ENCODE measurements at places on chromosomes 3 and 15.

GRCh38 chr15:88897456-88898194 lies 2.3 kb upstream of the HAPLN3 start:
- peak; percentile 53 for DNase-seq

- DNase-seq = no peak
Measured at GRCh38 chr3:170205302-170205701, 16.9 kb upstream of the PRKCI start.

GRCh38 chr3:145259166-145259880 lies 901.7 kb downstream of the PLOD2 start:
- DNase-seq = no peak

DNA sequence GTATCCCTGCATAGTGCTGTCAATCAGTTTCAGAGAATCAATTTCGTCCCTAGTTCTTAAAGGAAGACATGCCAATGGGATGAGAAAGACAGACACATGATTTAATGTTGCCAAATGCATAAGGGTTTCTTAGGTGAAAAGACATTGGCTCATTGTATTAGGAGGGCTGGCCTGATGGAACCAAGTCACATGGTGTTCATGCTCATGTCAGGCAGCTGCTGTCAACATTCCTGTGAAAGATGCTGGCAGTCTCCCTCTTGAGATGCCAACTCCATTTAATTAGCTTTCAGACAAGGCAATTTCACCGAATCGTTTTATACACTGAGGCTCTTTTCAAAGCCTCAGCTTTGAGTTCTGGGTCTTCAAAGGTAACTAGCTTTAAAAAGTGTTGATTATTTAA lies 16.1 kb upstream of the IL1RAP start:
- DNase-seq = no peak

- no peak for DNase-seq
Measured at GRCh38 chr15:47412136-47412535, 305.2 kb upstream of the SEMA6D start.

GRCh38 chr3:35639254-35640186 lies at the start of gene ARPP21:
Gene ARPP21, plus strand, starts transcription at chr3:35639525. Its CDS starts 42,227 bp downstream, at chr3:35681752.
- peak; percentile 24 for DNase-seq

DNA sequence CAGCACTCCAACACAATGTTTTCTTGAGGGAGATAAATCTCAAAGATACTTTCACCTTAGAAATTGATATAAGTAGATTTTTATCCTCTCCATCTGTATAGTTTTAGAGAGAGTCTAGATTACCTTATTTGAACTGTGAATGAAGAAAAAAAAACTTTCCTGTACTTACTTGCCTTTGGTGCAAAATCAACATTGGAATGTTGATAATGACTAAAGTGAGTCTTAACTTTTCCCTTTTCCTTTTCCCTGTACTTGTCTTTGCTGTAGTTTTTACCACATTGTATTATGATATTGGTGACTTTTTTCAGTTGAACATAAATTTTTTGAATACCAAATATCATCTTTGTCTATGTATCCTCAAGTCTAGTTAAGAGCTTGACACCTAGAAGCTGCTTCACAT lies 6.7 kb downstream of the ALCAM start:
- DNase-seq = no peak

DNA sequence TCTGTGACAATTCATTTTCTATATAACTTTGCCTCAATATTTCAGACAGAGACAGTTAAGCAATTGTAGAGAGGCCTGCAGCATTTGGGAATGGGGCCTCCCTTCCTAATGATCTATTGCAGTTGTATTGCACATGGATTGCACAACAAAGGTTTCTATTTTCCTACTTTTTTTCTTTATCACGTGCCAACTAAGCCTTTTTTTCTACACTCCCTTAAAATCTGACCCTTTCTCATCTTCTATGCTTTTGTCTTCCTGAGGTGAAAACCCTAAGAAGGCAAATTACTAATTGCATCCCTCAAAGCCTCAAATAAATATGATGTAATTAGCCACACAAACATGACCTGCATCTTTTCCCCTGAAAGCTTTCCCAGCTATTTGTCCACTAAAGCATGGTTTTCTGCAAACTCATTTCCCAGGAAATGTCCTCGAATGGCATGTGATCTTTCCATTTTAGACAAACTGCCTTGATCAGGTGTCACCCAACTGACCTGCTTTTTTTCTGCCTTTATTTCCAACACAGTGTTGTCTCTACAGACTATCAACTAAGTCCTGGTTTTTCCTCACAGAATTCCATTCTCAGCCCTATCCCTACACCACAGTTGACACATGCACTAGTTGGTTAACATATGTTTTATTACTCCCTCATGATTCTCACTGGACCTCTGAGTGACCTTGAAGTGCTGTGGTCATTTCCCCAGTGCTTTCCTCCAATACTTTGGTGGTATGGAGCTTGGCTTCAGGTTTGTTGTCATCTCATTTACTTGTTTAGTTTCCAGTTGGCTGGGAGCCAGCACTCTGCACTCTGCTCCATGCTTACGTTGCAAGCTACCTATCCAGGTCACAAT lies 31.9 kb upstream of the TSC22D2 start:
- no peak for DNase-seq

GRCh38 chr3:187012609-187013051 lies 82.3 kb downstream of the ST6GAL1 start:
- no peak for DNase-seq

- peak; percentile 21 for DNase-seq
Measured at GRCh38 chr3:9732080-9732739, 675 bp downstream of the BRPF1 start.

GRCh38 chr3:188931531-188931930 lies 240.2 kb upstream of the TPRG1 start:
- DNase-seq = no peak

DNA sequence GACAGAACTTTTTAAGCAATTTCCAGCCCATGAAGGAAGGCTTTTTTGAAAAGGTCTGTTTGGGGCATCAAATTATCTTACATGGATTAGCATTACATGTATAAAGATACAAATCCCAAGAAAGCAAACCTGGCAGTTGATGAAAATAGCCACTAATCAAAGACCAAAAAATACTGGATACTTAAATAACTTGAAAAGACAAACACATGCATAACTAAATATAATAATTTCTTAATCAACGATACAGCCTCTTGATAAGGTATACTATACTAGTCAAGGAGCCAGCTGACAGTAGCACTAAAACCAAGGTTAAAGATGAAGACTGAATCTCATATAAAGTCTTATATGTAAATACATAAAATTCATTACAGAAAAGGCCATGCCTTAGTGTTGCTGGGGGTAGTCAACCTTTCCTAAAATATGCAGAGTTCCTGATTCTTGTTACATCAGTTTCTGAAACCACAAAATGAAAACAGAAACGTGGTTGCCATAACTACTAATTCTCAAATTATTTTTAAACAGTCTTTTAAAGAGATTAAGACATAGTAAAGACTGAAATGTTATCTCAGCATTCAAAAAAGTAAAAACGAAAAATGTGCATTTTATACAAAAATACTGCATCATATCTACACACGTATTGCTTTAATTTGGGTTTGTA lies 2.0 kb downstream of the ANKRD28 start:
- no peak for DNase-seq

DNA sequence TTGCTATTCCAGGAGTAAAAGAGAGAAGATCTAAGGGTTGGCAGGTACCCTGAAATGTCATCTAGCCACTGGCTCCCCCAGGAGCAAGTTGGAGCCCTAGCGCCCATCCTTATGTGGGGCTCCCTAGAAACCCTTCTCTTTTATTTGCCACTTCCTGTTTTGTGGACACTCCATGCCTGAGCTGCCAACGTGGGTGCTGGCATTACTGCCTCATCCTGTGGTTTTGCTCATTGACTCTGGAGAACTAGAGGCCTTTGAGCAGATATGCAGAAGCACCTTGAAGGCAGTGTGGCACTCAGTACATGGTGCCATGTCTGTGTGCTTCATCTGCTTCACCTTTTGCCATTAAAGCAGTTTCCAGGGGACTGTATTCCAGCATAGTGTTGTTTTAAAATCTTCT lies 8.1 kb downstream of the EDEM1 start:
- no peak for DNase-seq

- no peak for DNase-seq
Measured at GRCh38 chr15:90640862-90641261, 76.3 kb upstream of the BLM start.

- DNase-seq = no peak
Measured at GRCh38 chr3:151275091-151275490, 3.3 kb downstream of the P2RY14 start.

- no peak for DNase-seq
Measured at GRCh38 chr15:80055933-80056332, 3.5 kb upstream of the ZFAND6 start.

GRCh38 chr3:63880653-63881052 lies 17.0 kb downstream of the ATXN7 start:
- DNase-seq = no peak

GRCh38 chr3:66762916-66763693 lies 235.0 kb upstream of the KBTBD8 start:
- DNase-seq = no peak

DNA sequence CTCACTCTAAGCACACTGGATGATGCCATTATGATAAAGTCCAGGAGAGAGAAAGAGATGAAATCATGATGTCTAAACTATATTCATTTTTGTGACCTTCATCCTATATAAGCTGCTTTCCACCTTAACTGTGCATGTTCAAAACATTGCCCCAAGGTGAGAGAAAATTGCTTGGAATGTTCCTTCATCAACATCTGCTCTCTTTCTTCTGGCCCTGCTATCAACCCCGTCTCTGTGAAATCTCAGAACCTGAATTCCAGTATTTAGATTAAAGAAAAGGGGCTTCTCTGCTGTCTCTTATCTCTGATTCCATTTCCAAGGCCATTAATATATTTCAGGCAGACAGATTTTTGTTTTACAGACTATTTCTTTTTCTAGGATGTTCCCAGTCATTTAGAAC lies 47.3 kb upstream of the PHLDB2 start:
- DNase-seq = no peak

DNA sequence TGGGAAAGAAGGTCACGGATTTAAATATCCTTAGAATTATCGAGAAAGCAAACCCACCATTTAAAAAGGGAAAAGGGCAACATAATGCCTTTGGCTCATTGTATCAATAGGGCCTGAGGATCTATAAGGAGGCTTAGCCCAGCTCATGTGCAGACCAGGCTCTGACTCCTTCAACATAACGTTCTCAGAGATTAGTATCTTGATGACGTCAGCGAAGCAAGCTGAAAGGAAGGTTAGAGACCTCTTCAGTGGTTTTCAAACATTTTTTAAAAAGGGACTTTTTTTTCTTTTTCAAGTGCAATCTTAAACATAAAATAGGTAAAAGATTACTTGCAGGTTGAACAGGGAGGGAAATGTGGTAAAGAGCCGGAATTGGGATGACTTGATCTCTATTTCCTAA lies 463.9 kb upstream of the ADAMTS9 start:
- DNase-seq = no peak

- DNase-seq = no peak
Measured at GRCh38 chr3:13514639-13515435, 34.1 kb upstream of the FBLN2 start.

DNA sequence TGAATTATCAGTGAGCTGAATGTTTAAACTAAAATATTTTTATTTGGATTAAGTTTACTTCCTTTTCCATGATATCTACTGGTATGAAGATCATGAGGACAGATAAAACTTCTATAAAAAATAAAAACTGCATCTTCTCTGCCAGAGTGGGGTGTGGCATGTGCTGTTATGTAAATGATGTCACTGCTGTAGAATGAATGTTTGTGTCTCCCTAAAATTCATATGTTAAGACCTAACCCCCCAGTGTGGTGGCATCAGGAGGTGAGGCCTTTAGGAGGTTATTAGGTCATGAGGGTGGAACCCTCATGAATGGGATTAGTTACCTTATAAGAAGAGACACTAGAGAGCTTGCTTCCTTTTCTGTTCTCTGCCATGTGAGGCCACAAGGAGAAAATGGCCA lies 178.7 kb upstream of the DPH6 start:
- no peak for DNase-seq

DNA sequence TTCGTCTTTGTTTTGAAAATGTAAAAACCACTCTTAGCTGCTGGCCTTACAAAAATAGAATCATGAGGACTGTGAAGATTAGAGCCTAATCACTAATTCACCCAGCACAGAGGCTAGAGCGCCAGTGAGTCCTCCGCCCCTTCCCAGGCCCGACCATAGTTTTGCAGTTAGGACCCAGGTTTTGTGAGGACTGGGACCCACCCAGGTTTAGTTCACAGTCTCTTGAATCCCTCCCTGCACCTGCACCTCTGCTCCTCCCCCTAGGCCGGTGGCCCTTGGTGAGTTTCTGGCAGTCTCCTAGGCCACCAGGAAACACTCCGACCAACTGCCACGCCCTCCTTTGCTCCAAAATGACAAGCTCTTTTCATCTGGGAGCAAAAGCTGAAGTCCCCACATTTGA lies 136.0 kb upstream of the CCDC54 start:
- no peak for DNase-seq

- DNase-seq = no peak
Measured at GRCh38 chr3:112858410-112859069, 11.9 kb upstream of the CD200R1L start.

DNA sequence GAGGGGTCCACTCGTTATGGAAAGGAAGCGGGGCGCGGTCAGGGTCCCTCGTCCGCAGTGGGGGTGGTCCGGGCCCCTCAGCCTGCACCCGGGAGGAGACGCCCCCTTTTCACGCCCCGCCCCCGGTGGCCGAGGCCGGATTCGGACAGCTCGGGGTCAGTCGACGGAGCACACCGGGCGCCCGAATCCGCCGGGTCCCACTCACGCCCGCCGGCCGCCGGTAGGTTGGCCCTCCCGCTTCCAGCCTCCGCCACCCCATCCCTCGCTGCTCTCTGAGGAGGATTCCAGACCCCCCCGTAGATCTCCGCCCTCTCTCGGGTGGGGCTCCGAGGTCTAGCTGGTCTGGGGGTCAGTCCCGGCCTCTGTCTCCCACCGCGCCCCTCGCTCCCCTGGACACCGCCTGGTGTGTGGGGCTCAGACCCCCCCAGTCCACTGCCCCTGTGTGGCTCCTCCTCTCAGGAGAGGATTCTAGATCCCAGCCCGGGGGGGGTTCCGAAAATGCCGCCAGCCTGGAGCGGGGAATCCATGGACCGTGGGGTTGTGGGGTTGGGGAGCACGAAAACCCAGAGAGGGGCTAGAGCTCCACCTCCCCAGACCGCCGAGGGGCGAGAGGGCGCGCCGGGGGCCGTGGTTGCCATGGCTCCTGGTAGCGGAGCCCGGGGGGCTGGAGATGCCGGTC lies 725 bp downstream of the CHL1 start:
- DNase-seq = no peak

Measured in kidney capillary endothelial cell (primary cell).